ENCODE measurements at places on chromosomes 12 and 14. TPM values are rescaled to one million over a fixed set of nuclear protein-coding genes. Genes with fewer than 3 reads are reported as not detected.
A peak's percentile ranks its signal among the peaks of the same experiment; 100 is the strongest.

Gene RPL10L
- not detected for total RNA-seq

Gene GUCY2C
- not detected for total RNA-seq

Gene ASIC1
- total RNA-seq: 10.8 TPM

Gene PLEKHD1
- total RNA-seq: 0.04 TPM

GRCh38 chr14:59055439-59056045 lies 132.9 kb upstream of the DAAM1 start:
- no peaks in the 10 kb centered on the region for H3K36me3 ChIP-seq
- no peaks in the 10 kb centered on the region for H3K4me1 ChIP-seq
- no peaks in the 10 kb centered on the region for H3K27me3 ChIP-seq
- H3K27ac ChIP-seq: no peak overlapping the region
- DNase-seq: no peak

DNA sequence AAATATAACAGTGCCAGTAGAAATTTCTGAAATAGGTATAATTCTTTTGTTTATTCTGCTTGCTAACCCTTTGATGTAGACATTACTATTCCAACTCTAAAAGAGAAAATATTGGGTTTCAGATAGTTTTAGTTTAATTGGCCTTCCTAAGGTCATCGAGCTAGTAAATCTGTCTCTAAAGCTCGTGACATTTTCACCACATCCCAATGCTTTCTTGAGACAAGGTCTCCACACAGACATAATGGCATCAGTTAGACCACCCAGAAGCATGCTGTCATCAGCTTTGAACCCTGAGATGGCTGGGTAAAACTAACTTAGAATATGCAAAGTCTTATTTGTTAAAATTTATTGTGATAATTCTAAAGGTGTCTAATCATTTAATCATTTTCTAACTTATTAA lies 52.0 kb downstream of the PIK3C2G start:
- no peaks in the 10 kb centered on the region for H3K4me1 ChIP-seq
- no peaks in the 10 kb centered on the region for H3K27me3 ChIP-seq
- DNase-seq: no peak
- H3K27ac ChIP-seq: no peak overlapping the region

GRCh38 chr12:27541031-27541719 lies 17.2 kb downstream of the PPFIBP1 start:
- no peak overlapping the region for H3K27ac ChIP-seq
- no peak overlapping the region for H3K4me3 ChIP-seq
- peaks cover 6% of the 10 kb centered on the region for H3K4me1 ChIP-seq
- peaks cover 5% of the 10 kb centered on the region for H3K27me3 ChIP-seq
- peaks cover 12% of the 10 kb centered on the region for H3K36me3 ChIP-seq

- H3K36me3 ChIP-seq: no peaks in the 10 kb centered on the region
- H3K27me3 ChIP-seq: no peaks in the 10 kb centered on the region
- DNase-seq: no peak
- H3K4me3 ChIP-seq: no peak overlapping the region
- no peak overlapping the region for H3K27ac ChIP-seq
- H3K4me1 ChIP-seq: peaks cover 22% of the 10 kb centered on the region
Observed at GRCh38 chr12:6226679-6227051, 26.5 kb downstream of the CD9 start.

GRCh38 chr14:29643433-29644211 lies 284.0 kb downstream of the PRKD1 start:
- no peak overlapping the region for H3K4me3 ChIP-seq
- no peaks in the 10 kb centered on the region for H3K4me1 ChIP-seq
- DNase-seq: no peak

GRCh38 chr12:10361084-10361483 lies 28.8 kb downstream of the KLRK1 start:
- peaks cover 55% of the 10 kb centered on the region for H3K36me3 ChIP-seq
- peak overlapping the region; percentile 75 for H3K27ac ChIP-seq
- no peak overlapping the region for H3K4me3 ChIP-seq
- no peaks in the 10 kb centered on the region for H3K27me3 ChIP-seq
- H3K4me1 ChIP-seq: peaks cover 28% of the 10 kb centered on the region

GRCh38 chr12:3216097-3216496 lies 138.9 kb downstream of the TSPAN9 start:
- H3K36me3 ChIP-seq: no peaks in the 10 kb centered on the region
- H3K27me3 ChIP-seq: no peaks in the 10 kb centered on the region
- H3K4me3 ChIP-seq: no peak overlapping the region
- DNase-seq: no peak
- no peak overlapping the region for H3K27ac ChIP-seq
- H3K4me1 ChIP-seq: no peaks in the 10 kb centered on the region

- peaks cover 10% of the 10 kb centered on the region for H3K36me3 ChIP-seq
- no peaks in the 10 kb centered on the region for H3K27me3 ChIP-seq
- H3K27ac ChIP-seq: peak overlapping the region; percentile 49
- no peak overlapping the region for H3K4me3 ChIP-seq
- no peak for DNase-seq
Observed at GRCh38 chr14:69652942-69653684, 41.7 kb downstream of the SUSD6 start.

DNA sequence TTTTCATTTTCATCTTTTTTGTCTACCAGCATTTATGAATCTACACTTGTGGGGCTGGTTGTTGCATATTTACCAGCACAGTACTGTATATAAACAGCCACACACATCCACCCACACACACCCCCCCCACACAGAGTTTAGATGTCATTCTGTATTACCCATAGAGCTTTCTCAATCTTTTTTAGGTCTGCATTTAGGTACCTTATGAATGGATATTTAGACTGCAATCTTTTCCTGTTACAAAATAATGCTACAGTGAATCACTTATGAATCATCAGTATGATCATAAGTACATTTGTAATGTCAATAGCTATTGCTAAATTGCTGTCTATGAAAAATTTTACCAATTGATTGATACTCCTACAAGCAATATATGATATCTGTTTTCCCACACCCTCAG lies 67.3 kb upstream of the STK38L start:
- H3K36me3 ChIP-seq: peaks cover 10% of the 10 kb centered on the region
- H3K4me1 ChIP-seq: peaks cover 34% of the 10 kb centered on the region
- H3K4me3 ChIP-seq: no peak overlapping the region
- H3K27me3 ChIP-seq: no peaks in the 10 kb centered on the region
- DNase-seq: no peak
- H3K27ac ChIP-seq: no peak overlapping the region

DNA sequence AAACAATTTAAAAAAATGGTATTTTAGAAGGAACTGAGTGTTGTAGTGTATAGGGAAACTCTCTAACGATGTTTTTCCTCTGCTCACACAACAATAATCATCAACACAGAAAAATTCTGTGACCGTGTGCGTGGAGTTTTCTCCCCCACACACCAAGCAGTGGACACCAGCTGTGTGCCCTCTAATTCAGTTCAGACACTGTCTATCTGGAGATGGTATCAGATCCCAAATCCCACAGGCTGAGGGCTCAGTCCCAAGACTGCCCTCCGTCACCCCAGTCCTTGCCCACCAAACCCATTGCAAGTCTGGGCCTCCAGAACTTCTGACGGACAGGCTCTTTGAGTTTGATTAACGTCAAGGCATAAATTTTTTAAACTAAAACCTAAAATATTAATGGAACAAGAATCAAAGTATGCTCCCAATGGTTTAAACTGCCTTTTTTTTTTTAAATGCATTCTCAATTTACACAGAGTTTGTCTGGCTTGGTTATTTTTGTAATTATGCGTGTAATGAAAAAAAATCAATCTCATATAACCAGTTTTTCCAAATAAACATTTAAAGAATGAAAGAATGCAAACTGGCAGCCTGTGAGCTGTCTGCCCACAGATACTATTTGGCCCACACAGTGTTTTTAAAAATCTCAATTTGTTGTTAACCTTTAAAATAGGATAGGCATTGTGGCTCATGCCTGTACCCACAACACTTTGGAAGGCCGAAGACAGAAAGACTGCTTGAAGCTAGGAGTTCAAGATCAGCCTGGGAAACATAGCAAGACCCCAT lies 19.2 kb downstream of the BLTP3B start:
- no peaks in the 10 kb centered on the region for H3K27me3 ChIP-seq
- no peak overlapping the region for H3K4me3 ChIP-seq
- peaks cover 14% of the 10 kb centered on the region for H3K36me3 ChIP-seq
- no peak for DNase-seq
- no peak overlapping the region for H3K27ac ChIP-seq

GRCh38 chr14:22821193-22822015 lies 6.2 kb upstream of the SLC7A7 start:
- no peak overlapping the region for H3K27ac ChIP-seq
- peaks cover 26% of the 10 kb centered on the region for H3K27me3 ChIP-seq
- peaks cover 22% of the 10 kb centered on the region for H3K4me1 ChIP-seq

DNA sequence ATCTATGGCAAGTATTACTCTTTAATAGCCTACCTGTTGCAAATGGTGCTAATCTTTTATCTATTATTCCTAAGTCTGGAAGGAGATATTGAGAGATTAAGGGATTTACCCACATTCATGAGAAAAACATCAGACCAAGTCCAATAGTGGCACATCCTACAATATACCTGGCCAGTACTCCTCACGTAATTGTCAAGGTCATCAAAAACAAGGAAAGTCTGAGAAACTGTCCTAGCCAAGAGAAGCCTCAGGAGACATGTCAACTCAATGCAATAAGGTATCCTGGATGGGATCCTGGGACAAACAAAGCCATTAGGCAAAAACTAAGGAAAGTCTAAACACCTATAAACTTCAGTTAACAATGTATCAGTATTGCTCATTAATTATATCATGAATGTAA lies 12.5 kb downstream of the NR2C1 start:
- no peak for DNase-seq
- H3K4me1 ChIP-seq: no peaks in the 10 kb centered on the region
- H3K36me3 ChIP-seq: peaks cover 15% of the 10 kb centered on the region
- H3K4me3 ChIP-seq: no peak overlapping the region
- H3K27me3 ChIP-seq: no peaks in the 10 kb centered on the region

DNA sequence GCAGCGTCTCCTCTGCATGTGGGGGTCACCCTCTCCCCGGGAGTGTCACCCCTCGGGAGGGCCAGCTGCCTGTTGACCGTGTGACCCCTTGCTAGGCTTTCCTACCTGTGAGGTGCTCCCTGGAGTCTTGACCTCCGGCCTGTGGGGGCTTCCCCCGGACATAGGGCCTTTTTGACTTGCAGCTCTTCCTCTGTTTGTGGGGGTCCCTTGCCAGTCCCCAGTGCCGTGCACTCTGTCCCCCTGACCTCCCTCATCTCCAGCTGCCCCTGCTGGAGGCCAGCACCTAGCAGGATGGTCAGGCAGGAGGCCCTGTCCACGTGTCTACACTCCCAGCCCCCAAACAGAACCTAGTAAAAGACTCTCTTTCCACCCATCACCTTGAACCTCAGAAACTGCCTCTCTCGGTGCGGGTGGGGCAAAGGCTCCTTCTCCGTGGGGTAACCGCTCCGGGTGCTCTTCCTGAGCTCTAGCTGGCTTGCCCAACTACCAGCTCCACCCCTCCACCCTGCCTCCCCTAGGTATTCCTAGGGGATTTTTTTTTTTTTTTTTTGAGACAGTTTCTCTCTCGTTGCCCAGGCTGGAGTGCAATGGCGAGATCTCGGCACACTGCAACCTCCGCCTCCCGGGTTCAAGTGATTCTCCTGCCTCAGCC lies 810 bp downstream of the AACS start:
- peak overlapping the region; percentile 88 for H3K4me3 ChIP-seq
- H3K4me1 ChIP-seq: peaks cover 17% of the 10 kb centered on the region
- H3K27me3 ChIP-seq: peaks cover 5% of the 10 kb centered on the region
- H3K36me3 ChIP-seq: no peaks in the 10 kb centered on the region
